ENCODE measurements at places on chromosomes 5 and 9. TPM values are rescaled to one million over a fixed set of nuclear protein-coding genes. Genes with fewer than 3 reads are reported as not detected.

GRCh38 chr9:8705861-8706260, 906.3 kb upstream of the DMAC1 start:
- no peak overlapping the region for H3K4me3 ChIP-seq
- no peaks in the 10 kb centered on the region for H3K4me1 ChIP-seq
- DNase-seq, result no peak
- H3K36me3 ChIP-seq, result no peaks in the 10 kb centered on the region

GRCh38 chr5:82257729-82258128, 20.4 kb downstream of the RPS23 start:
- H3K36me3 ChIP-seq, result peaks cover 7% of the 10 kb centered on the region
- no peak for DNase-seq
- no peak overlapping the region for H3K27ac ChIP-seq
- H3K4me3 ChIP-seq, result no peak overlapping the region
- H3K4me1 ChIP-seq, result peaks cover 4% of the 10 kb centered on the region
- H3K27me3 ChIP-seq, result no peaks in the 10 kb centered on the region

- no peak overlapping the region for H3K4me3 ChIP-seq
- no peak for DNase-seq
- no peaks in the 10 kb centered on the region for H3K4me1 ChIP-seq
These were observed 794.0 kb downstream of the EFNA5 start for GRCh38 chr5:106876665-106877194.

Gene CAMK4
- total RNA-seq, result 154 TPM

Gene TYRP1
- not detected for total RNA-seq

Gene GABRA6
- total RNA-seq, result not detected
